Right renal cortex interstitium (tissue), 3 donors: ENCODE measurements at places on chromosomes 6 and 20.

DNA sequence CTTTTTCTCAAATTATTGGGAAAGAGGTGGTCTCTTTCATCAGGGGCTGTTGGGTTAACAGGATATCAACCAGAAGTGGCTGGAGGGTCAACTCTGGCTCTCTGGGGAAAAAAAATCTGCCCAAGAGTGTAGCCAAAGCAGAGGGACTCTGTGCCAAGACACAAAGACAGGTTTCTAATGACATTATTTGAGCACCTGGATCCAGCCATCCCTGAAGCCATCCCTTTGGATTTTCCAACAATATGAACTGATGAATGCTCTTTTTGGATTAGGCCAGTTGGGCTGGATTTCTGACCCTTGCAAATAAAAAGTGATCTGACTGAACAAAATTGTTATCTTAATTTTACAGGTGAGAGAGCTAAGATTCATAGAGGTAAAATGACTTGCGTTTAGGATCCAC is 88.7 kb downstream of the KCNB1 start:
- no peak for DNase-seq

- no peak for DNase-seq
Observed at GRCh38 chr20:42435230-42435629, 754.5 kb downstream of the PTPRT start.

- DNase-seq = no peak
Observed at GRCh38 chr6:141510803-141511202, 621.9 kb upstream of the GJE1 start.

- peak; percentile 74 for DNase-seq
Observed at GRCh38 chr20:46568570-46569129, 18.2 kb upstream of the OCSTAMP start.
